ENCODE measurements at places on chromosomes 3 and 15.

DNA sequence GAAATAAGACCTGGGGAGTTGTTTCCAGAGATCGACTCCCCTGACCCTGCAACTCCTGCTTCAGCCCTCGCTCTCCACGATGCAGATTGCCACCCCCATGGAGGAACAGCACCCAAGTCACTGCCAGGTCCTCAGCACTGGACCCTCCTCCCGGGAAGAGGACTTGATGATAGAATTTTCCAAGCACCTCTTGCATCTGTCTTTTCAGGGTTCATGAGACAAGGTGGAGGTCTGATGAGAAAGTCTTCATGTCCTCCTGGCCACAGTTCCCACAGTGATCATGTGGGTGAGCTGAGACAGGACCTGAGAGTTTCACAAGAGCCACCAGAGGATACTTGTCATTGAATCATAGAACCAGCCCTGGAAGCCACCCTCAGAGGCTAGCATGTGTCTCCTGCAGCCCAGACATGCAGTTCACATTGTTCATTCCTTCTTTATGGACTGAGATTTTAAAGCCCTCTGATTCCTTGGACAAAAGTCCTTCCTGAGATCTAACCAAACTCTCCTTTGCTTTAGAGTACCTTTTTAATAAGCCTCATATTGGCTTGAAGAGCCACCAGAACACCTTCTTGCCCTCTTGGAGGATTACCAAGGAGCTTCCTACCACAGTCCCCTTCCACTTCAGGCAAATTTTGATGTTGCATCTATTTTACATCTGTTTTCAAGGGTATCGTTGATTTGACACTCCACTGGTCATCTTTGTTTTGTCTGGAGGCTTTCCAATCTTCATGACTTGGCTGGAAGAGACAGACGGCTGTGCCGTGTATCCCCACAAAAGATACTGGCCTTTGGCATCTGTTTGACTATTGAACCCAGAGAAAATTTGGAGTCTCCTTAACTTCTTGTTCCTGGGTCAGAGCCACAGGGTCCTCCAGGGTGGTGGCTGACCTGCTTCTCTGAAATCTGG, 224.8 kb upstream of the BHLHE40 start:
- no peak for DNase-seq

DNA sequence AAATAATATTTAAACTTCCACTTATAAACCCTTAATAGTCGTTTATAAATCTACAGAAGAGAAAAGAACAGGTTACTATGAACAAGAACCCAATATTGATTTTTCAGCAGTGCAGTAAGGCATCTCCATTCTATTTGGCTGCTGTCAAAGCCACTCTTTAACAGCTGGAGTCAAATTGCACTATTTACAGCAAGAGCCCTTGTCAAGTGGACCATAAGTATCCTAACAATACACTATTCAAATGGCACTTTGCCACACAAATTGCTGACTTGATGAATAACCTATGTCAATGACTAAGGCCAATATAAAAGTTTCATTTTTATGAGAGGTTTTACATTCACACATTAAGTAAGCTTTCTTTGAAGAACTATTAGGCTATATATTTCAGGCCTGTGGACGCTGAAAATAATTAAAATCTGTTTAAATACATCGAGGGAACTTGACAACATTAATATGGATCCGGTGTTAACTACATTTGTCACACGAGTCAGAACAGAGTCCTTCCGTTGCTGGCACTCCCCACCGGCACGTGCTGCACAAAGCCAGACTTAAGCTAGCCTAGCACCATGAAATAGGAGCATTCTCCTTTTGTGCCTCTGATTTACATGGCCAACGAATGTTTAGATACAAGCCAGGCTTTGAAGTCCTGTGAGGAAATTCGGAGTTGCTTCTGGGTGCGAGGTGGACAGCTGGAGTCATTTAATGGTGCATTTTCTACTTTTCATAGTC, 100.5 kb downstream of the WDR72 start:
- no peak for DNase-seq

- no peak for DNase-seq
Measured at GRCh38 chr3:130783629-130784028, 37.0 kb upstream of the PIK3R4 start.

- no peak for DNase-seq
Measured at GRCh38 chr3:121839962-121840361, 5.0 kb downstream of the EAF2 start.

GRCh38 chr3:60669636-60670035, 581.6 kb downstream of the FHIT start:
- DNase-seq: no peak

DNA sequence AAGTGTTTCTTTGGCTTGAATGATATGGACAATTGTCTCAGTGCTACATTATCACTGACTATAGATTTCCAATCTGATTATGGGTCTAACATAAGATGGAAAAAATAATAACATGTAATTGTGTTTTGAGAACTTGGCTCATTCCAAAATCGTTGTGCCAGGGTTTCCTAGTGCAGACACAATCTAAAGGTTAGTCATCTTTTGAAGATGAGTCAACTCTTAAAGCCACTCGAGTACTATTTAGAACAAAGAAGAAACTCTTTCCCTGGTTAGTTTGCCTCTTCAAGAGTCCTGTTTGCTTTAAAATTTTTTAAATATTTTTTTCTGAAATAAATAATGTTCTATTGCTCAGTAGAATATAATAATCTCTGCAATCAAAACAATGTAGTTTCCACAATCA, 301.0 kb downstream of the CADM2 start:
- DNase-seq: no peak

DNA sequence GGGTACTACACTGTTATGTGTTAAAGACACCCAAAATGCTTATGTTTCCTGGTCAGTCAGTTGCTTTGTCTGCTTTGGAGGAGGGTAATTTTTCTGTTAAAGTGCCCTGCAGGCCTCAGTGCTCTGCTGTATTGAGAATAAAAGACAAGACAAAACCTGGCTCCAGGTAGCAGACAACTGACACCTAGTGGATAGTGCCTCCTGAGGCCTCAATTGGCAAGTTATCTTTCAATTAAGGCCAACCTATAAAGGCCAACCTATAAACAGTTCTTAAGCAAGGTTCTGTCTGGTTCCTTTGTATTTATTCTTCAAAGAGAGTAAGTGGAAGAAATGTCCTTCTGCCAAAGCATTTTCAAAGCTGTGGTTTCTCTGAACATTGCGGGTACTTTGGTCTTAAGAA, 773.8 kb downstream of the MECOM start:
- no peak for DNase-seq

DNA sequence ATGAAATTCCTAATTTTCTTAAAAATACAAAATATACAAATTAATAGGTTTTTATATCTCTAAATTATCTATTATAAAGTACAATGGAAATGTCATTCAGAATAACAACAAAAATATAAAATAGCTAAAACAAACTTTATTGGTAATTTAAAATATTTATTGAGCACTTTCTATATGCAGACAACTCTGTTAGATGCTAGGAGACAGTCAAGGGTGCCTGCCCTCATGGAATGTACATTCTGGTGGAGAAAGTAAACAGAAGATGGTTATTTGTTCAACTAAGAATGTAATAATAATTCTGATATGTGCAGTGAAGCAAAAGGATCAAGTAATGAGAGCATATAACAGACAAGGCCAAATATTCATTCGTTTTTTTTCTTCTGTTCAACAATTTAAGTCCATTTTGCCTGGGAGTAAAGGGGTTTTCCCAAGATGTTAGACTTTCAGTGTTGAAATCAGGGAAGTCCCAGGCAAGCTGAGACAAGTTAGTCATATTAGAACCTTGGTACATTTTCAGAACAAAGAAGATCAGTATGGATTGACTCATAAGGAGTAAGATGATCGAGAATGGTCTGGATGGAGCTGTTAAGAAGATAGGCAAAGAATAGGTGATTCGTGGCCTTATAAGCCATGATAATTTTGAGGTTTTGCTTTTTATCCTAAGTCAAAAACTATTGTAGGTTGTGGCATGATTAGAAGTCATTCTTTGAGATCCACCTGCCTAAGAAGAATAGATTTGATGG, 150.2 kb upstream of the MLF1 start:
- DNase-seq: peak; percentile 76

GRCh38 chr15:88622605-88622975, 1.4 kb downstream of the AEN start:
- no peak for DNase-seq

GRCh38 chr3:172171396-172172075, 132.2 kb downstream of the FNDC3B start:
- no peak for DNase-seq

DNA sequence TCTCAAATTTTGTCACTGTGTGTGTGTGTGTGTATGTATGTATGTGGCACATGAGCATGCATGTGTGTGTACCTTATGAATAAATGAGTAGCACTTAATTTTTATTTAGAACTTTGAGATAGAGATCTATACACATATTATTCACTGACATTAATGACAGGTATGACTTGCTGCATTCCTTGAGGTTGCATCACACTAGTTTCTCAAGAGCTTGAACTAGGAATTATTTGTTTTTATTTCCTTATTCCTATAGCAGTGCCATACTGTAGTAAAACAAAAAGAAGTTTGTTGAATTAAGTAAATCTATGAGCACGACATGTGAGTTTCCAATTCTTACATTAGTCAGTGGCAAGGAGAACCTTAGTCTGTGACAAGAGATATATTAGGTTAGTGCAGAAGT, 943.9 kb downstream of the ROBO1 start:
- peak; percentile 57 for DNase-seq

DNA sequence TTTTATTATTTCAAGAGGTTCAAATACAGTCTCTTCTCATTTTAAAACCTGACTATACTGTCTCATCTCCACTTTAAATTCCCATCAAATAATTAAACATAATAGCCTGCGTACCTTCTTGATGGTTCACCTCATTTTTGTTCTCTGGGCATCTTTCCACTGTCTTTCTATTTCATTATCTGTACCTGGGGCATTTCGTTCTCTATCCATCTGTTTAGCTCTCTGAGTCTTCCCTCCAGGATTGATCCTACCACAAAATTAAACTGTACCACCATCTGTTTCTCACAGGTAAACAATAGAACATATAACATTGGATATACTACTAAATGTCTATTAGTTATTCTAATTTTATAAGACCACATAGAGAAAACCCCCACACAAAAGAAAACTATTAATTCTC, 1331.4 kb downstream of the NSUN3 start:
- DNase-seq: no peak

DNA sequence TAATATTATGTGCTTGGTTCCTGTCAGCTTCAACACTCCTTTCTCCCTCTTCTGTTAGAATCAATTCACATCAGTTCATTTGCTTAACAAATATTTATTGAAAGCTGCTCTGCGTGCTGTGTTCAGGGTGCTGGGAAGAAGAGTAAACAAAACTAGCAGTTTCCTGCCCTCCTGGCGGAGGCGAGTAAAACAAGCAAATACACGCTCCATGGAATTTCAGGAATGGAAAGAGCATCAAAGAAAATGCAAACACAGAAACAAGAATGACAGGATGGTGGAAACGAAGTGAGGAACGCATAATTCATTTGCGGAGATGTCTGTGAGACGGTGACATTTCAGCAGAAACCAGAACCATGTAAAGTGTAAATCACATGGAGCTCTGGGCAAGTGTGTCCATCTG, 49.4 kb upstream of the SPTSSB start:
- no peak for DNase-seq

GRCh38 chr3:127846576-127846975, 24.3 kb upstream of the MGLL start:
- DNase-seq: no peak

DNA sequence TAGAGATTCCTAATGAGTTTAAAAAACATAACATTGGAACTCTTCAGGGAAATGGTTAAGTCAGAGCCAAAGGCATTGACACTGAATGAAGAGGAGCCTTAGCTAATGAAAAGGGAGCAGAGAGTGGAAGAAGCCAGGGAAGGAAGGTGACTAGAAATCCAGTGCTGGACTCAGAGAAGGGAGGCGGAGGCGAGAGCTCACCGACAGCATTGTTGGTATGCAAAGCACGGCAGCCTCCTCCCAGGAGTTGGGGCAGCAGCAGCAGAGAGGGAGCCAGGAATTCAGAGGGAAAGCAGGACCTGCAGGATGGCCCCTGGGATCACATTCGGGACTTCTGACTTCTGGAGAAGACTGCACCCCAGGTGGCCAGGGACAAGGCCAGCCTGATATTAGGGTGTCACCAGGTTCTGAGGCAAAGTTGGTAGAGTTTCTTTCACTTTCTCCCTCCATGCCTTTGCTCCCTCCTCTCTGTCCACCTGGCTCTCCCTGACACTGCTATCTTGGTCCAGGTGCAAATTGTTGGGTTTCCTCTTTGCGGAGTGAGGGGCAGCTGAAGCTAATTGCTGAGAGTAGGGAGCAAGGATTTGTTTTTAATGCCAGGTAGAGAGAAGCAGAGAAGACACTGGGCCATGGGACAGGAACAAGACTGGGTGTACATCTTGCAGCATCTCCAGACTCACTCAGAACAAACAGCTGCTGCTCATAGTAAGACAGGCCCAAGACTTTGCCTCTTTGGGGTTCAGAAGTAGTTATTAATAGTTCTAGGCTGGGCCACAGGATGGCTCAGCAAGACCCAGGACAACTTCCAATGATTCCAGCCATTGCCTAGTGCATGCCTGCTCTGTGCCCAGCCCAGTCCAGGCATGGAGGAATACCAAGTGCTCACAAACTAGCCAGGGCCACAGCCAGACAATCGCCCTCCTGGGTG, 157.9 kb downstream of the TLE3 start:
- DNase-seq: no peak

DNA sequence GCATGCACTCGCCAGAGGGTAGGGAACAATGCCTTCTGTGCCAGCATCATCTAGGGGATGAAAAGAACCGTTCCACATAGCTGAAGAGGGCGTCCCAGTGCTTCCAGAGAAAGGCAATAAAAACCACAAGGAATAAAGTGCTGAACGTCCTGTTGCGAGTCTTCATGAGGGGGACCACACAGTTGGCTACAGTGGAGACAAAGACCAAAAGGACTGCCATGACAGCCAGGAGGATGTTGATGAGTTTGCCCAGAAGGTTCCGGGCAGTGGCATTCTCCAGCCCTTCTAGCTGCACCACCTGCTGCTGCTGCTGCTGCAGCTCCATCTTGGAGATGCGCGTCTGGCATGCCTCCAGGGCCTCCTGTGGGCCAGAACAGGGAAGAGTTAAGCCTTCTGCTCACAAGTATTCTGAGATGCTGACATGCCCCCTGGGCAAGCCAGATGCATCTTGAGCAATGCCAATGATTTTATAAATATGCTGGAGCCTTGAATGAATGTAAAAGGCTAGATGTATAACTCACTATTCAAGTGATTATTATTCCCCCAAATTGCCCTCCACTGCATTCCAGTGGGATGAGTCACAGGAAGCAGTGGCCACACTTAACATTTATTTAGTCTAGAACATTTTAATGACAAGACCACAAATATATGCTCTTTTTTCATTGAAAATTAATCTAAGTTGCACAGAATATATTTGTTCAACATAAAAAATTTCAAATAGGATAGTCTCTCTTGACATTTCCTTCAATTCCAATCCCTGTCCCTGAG, 45.1 kb upstream of the PLXND1 start:
- peak; percentile 87 for DNase-seq

DNA sequence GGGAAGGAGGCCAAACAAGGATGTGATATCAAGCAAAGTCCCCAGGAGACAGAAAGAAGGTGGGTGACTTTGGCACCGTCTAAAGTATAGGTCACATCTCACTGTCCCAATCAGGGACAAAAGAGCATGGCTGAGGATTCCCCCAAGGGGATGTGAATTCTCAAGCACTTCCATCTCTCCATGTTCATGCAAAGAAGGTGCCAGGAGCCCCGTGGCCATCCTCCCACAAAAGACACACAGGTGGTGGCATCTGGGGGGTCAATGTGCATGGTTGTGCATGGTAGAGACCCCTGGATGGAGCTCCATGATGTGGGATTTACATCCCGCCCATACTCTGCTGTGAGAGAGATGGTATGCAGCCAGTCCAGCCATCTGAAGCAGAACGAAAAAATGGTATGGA, 145.7 kb upstream of the CTDSPL start:
- DNase-seq: no peak

- DNase-seq: no peak
Measured at GRCh38 chr3:197615430-197615829, 59.7 kb upstream of the BDH1 start.

All from NCI-H226 (cell line).